ENCODE measurements at places on chromosomes 2 and 18.

DNA sequence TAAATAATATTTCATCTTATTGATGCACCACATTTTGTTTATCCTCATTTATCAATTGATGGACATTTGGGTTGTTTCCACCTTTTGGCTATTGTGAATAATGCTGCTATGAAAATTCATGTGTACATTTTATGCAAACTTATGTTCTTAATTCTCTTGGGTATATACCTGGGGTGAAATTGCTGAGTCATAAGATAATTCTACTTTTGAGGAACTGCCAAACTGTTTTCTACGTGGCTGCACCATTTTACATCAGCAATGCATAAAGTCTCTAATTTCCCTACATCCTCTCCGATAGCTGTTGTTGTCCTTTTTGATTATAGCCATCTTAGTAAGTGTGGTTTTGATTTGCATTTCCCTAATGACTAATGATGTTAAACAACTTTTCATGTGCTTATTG is 116.5 kb upstream of the DLX2 start:
- DNase-seq, result no peak

DNA sequence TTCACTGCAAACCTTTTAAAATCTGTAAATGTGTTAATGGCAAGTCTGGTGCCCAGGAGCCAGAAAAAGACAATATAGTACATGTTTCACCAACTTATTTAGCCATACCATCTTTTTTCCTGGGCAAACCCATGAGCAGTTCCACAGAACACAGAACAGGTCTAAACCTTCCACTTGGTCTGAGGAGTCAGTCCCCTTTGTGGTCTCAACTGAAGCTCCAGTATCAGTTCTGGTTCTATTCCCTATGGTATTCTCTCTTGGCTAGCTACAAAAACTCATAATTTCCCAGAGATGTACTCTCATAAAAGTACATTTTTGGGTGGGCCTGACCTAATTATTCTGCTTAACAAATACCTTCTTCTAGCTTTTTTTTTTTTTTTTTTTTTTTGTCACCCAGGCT is 31.2 kb downstream of the STK17B start:
- DNase-seq, result no peak

GRCh38 chr2:133602538-133602937 is 34.3 kb upstream of the NCKAP5 start:
- no peak for DNase-seq

DNA sequence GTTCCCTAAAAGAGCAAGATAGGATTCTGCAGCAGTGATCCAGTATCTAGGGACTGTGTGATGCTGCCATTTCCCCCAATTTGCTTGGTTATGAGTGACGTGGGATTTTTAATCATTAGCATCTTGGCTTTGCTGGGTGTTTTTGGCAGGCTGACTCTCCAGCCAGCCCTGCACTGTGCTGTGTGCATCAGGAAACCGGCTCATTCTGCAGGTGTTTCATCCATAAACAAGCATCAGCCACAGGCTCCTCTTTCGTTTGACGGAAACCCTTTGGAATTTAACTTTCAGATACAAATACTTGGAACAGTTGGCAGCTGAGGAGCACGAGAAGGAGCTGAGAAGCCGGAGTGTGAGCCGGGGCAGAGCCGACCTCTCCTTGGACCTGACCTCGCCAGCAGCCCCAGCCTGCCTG is 135.9 kb downstream of the TPGS2 start:
- no peak for DNase-seq

- no peak for DNase-seq
Observed at GRCh38 chr2:128369108-128369555, 50.5 kb upstream of the HS6ST1 start.

DNA sequence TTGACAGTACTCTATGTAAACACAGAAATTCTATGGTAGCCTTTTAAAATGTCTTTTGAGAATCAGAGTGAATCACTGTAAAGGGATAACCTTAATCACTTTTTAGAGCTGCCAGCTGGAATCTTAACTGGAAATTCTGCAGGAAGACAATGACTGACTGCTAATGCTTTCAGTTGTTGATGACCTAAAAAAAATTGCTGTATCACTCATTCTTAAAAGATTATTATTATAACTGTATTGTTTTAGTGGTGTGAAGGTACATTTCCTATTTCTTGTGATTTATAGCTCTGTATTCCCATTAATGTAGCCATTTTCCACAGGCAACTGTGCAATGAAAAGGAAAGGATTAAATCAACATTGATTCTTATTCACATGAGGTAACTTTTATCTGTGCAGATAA is 260.5 kb downstream of the CALCRL start:
- no peak for DNase-seq

GRCh38 chr2:196074631-196075030 is 6.0 kb upstream of the DNAH7 start:
- no peak for DNase-seq

DNA sequence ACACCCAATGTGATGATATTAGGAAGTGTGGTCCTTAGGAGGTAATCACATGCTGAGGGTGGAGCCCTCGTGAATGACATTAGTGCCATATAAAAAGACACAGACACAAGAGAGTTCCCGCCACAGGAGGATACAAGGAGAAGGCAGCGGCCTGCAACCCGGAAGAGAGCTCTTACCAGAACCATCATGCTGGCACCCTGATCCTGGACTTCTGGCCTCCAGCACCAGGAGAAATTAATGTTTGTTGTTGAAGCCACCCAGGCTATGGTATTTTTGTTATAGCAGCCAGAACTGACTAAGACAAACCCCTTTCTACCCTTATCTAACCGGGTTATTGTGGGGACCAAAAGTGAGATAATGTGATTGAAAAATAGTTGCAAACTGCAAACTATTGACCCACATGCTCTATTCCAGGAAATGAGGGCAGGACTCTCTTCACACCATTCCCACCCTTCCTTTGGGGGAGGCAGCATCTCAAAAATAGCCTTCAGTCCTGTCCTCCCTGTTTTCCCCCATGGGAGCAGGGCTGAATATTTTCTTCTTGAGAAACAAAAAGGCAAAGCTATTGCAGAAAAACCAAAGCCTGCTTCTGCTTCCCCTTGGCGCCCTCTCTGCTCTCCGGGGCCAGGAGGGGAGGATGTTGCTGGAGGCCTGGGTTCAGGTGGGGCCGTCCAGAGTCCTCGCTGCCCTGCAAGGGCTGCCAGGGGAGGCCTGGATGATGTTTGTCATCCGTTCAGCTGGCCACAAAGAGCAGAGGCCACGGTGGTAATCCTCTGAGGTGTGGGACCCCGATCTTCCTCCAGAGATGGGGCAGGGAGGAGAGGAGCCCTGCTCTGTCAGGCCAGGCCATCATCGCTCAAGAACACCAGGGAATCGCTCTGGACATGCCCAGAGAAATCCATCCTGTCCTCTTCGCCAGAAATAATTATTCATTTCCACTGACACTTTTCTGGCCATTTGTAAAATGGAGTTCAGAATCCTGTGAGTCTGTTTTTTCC is 73.8 kb upstream of the HAAO start:
- no peak for DNase-seq

DNA sequence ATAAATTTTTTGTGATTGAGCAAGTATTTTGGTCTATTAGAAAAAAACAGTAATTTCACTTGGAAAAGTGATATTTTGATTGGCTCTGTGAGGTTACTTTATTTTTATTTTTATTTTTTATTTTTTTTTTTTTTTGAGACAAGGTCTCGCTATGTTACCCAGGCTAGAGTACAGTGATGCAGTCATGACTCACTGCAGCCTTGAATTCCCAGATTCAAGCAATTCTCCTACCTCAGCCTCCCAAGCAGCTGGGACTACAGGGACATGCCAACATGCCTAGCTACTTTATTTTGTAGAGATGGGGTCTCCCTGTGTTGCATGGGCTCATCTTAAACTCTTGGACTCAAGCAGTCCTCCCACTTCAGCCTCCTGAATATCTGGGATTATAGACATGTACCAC is 60.9 kb upstream of the MGAT5 start:
- DNase-seq, result no peak

- DNase-seq, result no peak
Observed at GRCh38 chr2:238075397-238075796, 14.6 kb downstream of the SCLY start.

DNA sequence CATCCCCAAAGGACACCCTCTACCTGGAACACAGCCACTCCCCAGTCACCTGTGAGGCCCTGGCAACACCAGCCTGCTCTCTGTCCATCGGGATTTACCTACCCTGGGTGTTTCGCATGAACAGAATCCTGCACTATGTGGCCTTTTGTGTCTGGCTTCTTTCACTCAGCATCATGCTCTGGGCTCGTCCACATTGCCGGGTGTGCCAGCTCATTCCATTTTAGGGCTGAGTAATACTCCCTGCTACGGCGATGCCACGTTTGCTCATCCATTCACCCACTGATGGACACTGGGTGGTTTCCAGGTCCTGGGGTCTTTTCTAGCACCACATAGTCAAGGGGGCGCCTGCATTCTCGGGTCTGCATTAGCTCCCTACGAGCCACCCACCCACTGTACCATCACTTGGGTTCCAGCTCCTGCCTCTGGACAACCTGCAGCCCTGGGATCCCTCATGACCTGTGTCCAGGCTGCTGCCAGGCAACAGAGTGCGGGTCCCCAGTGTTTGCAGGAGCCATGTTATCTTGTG is 22.0 kb downstream of the KCNF1 start:
- DNase-seq, result no peak

DNA sequence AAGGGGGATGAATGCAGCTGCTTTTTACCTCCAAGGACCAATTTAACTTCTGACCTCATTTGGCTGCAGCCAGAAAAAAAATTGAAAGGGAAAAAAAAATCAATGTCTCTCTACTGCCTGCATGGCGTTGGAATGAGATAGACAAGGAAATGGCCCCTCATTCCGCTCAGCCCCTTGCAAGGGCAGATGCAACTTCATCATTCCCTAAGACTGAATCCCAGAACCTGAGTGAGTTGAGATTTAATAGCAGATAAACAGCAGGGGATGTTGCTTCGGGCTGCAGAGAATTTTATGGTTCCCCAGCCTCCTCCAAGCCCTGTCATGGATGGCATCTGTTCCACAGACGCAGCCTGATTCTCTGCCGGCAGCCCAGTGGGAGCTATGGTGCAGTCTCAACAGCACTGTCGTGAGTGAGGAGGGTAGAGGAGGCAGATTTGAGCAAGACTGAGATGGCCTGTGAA is 49.0 kb downstream of the CAPN13 start:
- no peak for DNase-seq

GRCh38 chr2:33378556-33379210 is 97.8 kb upstream of the RASGRP3 start:
- DNase-seq, result no peak
